Activated gamma-delta T cell treated with anti-CD3 and anti-CD28 coated beads, Interleukin-2, amount 50 U/mL, for 16 hours (primary cell): ENCODE measurements at places on chromosomes 4 and X.

DNA sequence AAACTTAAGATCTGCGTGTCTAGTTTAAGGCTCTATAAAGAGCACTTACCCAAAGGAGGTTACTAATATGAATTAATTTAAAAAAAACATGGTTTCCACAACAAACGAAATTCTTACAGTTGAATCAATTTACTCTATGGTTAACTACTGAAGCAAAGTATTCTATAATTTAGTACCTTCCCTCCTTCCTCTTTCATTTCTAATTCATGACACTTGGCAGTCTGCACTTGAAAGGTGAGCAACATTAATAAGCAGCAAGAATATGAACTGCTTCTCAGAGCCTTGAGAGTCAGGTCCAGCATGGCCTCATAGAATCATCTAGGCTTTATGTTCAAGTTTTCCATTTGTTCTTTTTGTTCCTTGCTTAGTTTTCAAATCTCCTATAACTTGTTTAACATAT, 42.7 kb downstream of the TAPT1 start:
- DNase-seq, result no peak

DNA sequence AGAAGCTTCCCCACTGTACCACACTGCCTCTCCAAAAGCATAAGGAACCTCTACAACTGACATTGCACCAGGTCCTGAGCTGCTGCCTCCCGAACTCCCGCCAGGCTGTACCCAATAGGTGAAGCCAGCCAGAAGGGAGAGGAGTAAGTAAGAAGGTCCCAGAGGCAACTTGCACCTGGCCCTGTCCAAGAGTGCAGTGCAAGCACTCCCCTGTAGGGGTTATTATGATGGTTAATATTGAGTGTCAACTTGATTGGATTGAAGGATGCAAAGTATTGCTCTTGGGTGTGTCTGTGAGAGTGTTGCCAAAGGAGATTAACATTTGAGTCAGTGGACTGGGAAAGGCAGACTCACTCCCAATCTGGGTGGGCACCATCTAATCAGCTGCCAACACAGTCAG, 879.3 kb upstream of the SLIT2 start:
- DNase-seq, result no peak

DNA sequence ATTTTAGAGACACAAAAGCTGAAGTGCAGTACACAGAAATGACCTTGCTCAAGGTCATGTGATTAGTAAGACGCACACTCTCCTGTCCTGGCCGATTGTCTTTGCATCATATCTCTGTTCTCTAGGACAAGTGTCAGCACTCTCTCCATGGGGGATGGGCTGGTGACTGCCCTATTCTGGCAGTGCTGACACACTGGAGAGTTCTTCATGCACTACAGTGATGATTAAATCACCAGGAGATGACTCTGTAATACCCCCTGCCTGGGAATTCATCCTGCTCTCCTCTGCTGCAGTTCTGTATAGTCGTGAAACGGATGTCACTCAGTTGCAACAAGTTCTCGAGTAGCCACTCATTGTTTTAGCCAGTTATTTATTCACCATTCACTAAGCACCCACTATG, 5.3 kb upstream of the SHISA3 start:
- no peak for DNase-seq

GRCh38 chrX:138986235-138986634, 274.7 kb upstream of the FGF13 start:
- no peak for DNase-seq

DNA sequence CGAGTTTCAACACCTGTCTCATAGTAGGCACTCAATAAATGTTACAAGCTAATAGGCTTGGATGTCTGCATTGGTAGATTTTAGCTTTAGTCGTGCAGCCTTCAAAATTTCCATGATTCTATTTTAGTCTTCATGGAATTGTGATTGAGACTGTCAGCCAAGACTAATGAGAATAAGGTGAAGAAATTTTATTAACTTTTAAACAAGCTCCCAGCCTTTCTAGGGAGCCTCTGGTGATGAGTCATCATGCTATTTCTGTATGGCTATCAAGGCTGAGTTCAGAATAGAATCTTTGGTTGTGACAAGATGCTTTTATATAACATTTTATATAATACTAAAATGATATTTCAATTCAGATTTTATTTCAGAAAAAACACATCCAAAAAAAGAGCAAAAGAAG, 685.8 kb downstream of the GABRG1 start:
- no peak for DNase-seq

GRCh38 chr4:10302096-10302495, 155.1 kb downstream of the ZNF518B start:
- DNase-seq, result no peak

DNA sequence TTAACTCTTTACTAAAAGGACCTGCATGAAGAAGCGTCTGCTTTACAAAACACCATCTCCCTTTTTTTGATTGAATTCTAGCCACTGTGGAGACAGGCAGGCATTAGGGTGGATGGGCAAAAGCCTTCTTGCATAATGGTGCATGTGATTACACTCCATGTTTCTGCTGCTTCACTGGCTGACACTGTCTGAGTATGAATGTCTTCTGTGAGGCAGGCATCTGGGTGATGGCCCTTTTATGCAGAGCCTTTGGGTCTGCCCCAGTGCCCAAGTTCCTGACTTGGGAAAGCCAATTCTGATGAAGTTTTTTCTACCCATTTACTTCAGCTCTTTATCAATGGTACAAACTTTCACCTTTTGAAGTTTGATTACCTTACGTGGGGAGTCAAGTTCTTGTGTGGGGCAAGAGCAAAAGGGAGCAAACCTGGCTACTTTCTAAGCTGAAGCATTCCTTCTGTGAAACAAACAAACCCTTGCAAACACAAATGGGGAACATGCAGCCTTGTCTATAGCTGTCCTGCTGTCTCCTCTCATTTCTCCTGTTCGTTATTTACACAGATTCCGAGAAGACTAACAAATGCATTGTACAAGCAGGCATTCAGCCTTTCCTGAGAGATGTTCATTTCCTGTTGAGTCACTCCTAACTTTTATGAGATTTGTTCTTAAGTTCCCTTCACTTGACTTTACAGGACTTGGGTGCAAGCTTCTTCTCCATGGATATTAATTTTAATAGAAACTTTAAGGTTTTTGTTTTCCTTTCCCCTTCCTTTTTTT, 301.9 kb downstream of the TLL1 start:
- DNase-seq, result no peak

DNA sequence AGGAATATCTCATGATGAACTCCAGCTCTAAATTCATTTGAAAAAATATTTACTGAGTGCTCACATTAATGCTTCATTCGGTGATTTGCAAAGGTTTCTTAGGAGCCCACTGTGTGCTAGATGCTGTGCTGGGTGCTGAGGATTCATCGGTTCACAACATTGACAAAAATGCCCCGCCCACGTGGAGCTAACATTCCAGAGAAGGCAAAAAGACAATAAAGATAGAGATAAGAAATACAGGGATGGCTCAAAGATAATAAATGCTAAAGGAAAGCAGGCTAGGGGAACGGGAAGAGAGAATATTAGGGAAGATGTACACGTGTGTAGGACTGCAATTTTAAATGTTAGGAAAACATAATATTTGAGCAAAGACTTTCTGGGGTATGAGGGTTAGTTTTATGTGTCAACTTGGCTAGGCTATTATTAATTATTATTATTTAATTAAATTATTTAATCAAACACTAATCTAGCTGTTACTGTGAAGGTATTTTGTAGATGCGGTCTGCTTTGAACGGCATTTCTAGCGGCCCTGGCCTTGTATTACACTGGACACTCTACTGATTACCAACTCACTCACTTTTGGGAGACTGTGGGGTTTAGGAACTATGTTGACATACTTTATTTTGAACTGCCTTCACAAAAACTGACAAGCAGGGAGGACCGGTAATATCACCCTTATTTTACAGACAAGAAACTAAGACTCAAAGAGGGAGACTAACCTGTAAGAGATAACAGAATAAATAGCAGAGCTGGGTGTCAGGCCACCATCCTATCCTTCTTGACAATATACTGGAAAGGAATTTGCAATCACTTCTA, 61.9 kb upstream of the IRF2 start:
- no peak for DNase-seq
